ENCODE measurements at places on chromosomes 3 and 15.

- DNase-seq = no peak
Measured at GRCh38 chr3:178915365-178915764, 156.2 kb downstream of the ZMAT3 start.

DNA sequence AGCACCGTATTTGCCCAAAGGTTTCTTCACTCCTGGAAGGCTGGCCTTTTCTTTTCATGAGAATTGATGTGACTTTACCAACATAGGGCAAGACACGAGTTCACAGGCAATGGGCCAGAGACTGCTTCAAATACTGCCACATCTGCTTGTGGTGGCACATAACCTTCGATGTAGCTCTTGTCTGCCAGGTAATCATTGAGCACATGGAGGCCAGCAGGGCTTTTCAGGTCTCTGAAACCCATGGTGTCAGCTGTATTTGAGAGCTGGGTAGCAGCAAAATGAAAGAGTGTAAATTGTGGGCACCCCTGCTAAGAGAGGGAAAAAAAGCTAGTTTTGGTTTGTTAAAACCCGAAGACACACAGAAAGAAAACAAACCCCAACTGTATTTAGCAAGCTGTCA is 200.7 kb downstream of the NAALADL2 start:
- DNase-seq = no peak

- no peak for DNase-seq
Measured at GRCh38 chr15:100720406-100720967, 118.1 kb downstream of the ASB7 start.

DNA sequence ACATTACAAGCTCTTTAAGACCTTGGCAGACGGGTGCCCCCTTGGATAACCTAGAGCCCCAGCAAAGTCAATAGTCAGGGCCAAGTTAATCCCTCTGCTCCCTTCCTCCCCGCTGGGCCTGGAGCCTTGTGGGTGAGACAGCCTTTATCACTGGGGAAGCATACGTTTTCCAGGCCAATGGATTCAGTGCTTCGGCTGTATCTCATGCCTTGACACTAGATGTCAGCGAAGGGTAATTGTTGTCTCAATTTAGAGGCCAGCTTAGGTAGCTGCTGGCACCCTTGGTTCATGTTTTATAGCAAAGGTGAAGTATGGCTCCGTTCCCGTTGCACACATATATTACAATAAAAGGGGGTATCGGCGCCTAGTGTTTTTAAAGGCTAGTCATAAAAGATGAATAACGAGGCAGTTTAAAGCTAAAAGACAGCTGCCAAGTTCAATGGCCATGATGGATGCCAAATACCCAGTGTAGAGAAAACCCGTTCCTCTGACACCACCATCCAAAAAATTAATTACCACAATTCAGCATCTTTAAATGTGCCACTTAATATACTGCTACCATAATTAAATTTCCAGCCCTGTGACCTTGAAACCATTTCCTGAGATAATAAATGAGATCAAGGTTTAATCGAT is 52.3 kb upstream of the BNIP2 start:
- no peak for DNase-seq

GRCh38 chr3:141360888-141361598 is 7.3 kb upstream of the ZBTB38 start:
- no peak for DNase-seq

GRCh38 chr3:71149959-71150954 is 433.3 kb downstream of the FOXP1 start:
- no peak for DNase-seq

DNA sequence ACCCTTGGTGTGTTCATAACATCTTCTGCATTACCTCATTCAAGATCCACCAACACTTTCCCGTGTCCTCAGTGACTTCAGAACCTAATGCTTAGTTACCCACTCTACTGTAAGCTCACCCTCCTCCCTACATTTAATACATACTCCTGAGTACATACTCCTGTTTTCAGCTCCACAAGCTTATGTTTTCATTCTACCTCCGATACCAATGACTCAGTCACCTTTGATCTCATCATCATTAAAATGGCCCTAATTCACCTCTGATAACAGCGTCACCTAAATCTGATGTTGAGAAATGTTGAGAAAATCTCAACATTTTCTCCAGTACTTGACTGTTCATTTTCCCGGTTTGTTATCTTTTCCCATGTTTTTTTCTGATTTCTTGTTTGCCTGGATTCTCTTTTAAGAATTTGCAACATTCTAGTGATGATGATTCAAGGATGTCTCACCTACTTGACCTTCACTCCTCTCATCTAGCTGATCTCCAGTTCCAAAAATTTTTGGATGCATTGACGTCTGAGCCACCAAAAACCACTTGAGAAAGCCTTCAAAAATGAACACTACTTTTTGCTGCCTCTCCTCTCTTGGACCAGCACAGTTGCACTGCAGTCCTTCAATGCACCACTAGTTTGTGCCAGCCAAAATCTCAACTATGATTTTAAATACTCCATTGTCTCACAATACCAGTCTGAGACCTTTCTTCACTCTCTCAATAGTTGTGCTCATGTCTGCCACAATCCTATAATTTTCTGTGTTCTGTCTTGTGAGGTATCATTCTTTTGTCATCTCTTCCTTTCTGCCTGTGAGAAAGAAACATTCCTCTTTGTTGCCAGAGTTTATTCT is 220.7 kb upstream of the SEMA6D start:
- DNase-seq = no peak

Measured in stimulated activated CD4-positive, alpha-beta T cell treated with anti-CD3 and anti-CD28 coated beads, Interleukin-12 subunit alpha, Interleukin-12 subunit beta, amount 100 ng/mL, for 48 hours (primary cell).